Placental epithelial cell (primary cell): ENCODE measurements at places on chromosomes 4 and X. TPM values are rescaled to one million over a fixed set of nuclear protein-coding genes. Genes with fewer than 3 reads are reported as not detected.

The YY2 gene
- total RNA-seq = 0.98 and 1.6 TPM in 2 replicates

The ACE2 gene
- total RNA-seq = 0.11 and 0.39 TPM in 2 replicates

The REELD1 gene
- not detected in 2 replicates for total RNA-seq

The AVPR2 gene
- total RNA-seq = not detected in 2 replicates

The DMRTC1B gene
- under 0.01 TPM in 1 of 2 replicates, not detected in the other for total RNA-seq

The INTU gene
- 13.0 and 13.8 TPM in 2 replicates for total RNA-seq

The ZNF595 gene
- 7.4 and 13.3 TPM in 2 replicates for total RNA-seq

The NHSL2 gene
- 0.39 TPM in 1 of 2 replicates, not detected in the other for total RNA-seq

The POU3F4 gene
- not detected in 2 replicates for total RNA-seq

The IRS4 gene
- under 0.01 TPM in 1 of 2 replicates, not detected in the other for total RNA-seq

The CCDC149 gene
- total RNA-seq = 2.4 and 2.5 TPM in 2 replicates

The NONO gene
- total RNA-seq = 382 and 528 TPM in 2 replicates

The FGFBP2 gene
- not detected in 2 replicates for total RNA-seq

The GAB3 gene
- 0.11 and 0.39 TPM in 2 replicates for total RNA-seq

The NPNT gene
- total RNA-seq = 0.22 and 0.39 TPM in 2 replicates

The VCX3A gene
- total RNA-seq = not detected in 2 replicates

The TASL gene
- total RNA-seq = not detected in 2 replicates

The NPY1R gene
- not detected in 2 replicates for total RNA-seq

The GAB1 gene
- 68.7 and 83.6 TPM in 2 replicates for total RNA-seq

The FSTL5 gene
- total RNA-seq = 0.43 and 0.79 TPM in 2 replicates

The KDR gene
- 0.33 and 16.1 TPM in 2 replicates for total RNA-seq

The F11 gene
- total RNA-seq = not detected in 2 replicates
